Activated CD8-positive, alpha-beta memory T cell treated with anti-CD3 and anti-CD28 coated beads for 48 hours (primary cell): ENCODE measurements at places on chromosomes 7 and 10.

DNA sequence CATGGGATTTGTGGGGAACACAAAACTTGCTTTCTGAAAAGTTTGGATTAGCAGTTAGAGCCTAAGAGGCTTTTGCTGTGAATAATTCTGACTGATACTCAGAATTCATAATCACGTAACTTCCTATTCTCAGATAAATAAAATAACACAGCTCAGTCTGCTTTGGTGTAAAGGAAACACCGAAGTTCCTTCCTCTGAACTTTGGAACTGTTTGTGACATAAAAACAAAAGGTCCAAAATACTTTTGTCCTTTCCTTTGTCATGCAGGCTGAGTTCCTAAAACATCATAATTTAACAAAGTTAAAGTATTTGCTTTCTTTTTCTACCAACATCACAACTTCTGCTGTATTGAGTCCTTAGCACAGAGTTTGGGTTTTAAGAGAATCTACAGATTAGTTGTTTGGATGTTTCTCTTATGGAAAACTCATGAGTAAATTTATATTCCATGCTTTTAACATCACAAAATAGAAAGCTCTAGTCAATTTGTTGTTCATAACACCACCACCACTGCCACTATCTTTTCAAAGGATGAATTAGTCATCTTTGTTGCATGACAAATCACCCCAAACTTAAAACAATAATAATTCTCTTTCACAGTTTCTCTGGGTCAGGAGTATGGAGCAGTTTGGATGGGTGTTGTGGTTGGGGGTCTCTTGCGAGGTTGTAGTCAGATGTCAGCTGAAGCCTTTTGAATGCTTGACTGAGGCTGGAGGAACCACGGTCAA is 123.4 kb downstream of the REEP3 start:
- DNase-seq = no peak

GRCh38 chr7:68971634-68972340 is 626.5 kb upstream of the AUTS2 start:
- DNase-seq = no peak

DNA sequence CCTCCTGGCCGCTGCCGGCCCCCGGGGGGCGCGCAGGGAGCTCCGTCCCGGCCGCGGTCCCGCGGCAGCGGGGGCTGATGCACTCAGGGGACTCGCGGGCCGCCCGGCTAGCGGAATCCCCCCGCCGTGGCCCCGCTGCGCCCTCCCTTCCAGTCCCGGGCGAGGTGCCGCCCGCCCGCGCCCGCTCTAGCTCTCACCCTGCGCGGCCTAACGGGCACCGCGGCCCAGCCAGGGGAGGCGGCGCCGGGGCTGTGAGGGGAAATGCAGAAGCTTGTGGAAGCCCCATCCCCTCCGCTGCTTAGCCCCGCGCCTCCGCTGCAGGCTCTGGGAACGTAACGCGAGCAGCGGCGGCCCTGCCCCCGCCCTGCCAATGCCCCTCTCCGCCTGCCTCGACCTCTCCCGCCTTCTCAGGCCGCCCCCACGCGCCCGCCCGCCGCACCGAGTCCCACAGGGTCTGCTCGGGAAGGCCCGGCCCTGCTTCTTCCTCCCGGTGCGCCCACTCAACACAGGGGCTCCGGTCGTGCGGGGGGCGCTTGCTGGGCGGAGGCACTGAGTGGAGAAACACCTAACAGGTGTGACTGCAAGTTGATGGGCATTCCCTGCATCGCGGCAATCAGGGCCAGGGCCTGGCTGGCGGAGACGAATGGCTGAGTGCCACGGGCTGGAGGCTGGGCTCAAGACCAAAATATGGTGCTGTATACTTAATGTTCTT is 384 bp upstream of the TMEM229A start:
- no peak for DNase-seq

DNA sequence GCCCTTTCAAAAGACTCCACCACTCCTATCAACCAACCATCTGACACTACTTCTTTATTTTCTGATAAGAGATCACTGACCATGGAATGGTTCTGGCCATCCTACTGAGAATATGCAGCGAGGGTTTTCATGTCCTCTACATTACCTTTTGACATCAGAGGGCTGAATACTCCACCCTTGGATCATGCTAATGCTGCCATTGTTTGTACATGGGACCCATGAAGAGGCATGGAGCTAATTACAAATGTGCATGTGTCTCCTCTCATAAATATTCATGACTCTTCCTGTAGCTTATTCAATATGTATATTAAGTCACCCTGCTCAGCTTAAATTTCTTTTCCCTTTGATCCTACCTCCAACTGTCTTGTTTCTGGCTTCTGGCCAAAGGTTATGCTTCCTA is 1065.8 kb upstream of the GHITM start:
- no peak for DNase-seq

GRCh38 chr10:73205890-73206289 is 38.0 kb downstream of the FAM149B1 start:
- DNase-seq = no peak

GRCh38 chr7:105487579-105488571 is 34.2 kb downstream of the PUS7 start:
- no peak for DNase-seq

- DNase-seq = no peak
Measured at GRCh38 chr7:134255814-134256213, 60.9 kb downstream of the SLC35B4 start.

DNA sequence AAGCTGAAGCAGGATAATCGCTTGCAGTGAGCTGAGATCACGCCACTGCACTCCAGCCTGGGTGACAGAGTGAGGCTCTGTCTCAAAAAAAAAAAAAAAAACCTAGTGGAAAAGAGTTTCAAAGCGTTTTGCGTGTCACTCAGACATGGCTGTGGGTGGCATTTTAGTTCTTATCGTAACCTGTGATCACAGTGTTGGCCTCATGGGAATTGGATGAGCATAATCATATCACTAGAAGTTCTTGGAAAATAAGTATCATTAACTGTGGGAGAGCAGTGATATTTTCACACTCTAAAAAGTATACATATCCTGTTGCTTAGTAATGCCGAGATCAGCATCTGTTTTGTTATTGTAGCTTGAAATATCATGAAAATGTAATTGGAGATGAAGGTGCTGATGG is 92.6 kb downstream of the CREM start:
- DNase-seq = no peak

GRCh38 chr7:107219563-107220244 is 50.9 kb downstream of the HBP1 start:
- no peak for DNase-seq

DNA sequence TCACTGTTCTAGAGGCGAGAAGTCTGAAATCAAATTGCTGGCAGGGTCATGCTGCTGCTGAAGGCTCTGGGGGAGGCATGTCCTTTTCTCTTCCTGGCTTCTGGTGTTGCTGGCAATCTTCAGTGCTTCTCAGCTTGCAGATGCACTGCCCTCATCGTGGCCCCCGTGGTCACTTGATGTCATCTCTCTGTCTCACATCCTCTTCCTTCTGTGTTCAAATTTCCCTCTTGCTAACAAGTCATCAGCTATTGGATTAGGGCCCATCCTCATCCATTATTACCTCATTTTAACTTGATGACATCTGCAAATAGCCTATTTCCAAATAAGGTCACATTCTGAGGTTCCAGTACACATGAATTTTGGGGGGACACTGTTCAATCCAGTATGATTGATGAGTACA is 36.6 kb upstream of the SRGN start:
- DNase-seq = no peak

DNA sequence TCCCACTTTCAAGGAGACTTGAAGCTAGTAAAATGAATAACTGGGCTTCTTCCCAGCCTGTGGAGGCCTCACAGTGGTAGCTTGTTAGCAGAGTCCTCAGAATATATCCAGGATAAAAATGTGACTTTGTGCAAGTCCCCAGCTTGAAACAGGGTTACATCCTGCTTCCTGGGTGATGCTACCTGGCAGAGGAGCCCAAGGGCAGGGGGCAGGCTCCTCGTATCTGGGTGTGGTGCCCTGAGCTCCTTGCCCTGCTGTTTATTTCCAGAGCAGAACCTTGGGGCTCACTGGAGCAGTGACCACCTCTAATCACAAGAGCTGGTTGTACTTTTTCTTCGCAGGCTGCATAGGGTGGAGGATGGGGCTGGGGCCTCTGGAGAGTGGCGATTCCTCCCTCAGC is 94.8 kb downstream of the GRK5 start:
- no peak for DNase-seq

GRCh38 chr10:61047081-61047480 is 103.1 kb upstream of the RHOBTB1 start:
- no peak for DNase-seq

- no peak for DNase-seq
Measured at GRCh38 chr7:90824386-90825307, 228.5 kb downstream of the CDK14 start.

DNA sequence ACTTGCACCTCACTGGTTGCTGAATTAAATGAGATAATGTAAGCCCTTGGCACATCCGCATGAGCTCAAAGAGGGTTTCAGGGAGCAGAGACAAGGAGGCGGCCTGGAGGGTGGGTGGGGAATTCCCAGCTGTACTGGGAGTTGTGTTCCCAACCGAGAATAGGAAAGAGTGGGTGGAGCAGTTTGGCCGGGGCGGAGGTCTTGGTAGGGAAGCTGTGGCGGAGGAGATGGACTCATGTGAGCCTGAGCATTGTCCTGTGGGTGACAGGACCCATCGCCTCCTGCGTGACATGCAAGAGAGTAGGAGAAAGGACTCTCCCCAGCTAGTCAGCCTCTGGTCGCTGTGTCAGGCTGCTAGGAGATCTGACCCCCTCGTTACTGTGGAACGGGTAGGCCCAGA is 41.0 kb upstream of the SAMD8 start:
- no peak for DNase-seq

- DNase-seq = no peak
Measured at GRCh38 chr10:2978111-2978510, 89.2 kb upstream of the PFKP start.

- no peak for DNase-seq
Measured at GRCh38 chr10:124467165-124467564, 5.5 kb downstream of the LHPP start.

DNA sequence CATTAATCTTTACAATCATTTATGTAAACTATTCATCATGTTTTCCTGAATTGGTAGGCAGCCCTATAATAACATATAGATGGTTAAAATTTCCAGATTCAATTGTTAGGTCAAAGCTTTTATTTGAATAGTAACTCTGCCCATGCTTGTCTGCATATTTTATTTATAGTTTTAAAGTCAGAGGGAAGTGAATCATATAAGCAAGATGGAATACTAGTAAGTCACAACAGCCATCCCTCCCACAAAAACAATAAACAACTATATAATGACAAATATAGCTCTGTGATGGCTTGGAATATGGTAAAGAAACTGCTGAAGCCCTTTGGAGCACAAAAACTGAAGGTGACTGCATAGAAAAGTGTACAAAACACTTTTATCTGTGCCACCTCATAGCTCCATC is 156.3 kb upstream of the TMEM106B start:
- no peak for DNase-seq

DNA sequence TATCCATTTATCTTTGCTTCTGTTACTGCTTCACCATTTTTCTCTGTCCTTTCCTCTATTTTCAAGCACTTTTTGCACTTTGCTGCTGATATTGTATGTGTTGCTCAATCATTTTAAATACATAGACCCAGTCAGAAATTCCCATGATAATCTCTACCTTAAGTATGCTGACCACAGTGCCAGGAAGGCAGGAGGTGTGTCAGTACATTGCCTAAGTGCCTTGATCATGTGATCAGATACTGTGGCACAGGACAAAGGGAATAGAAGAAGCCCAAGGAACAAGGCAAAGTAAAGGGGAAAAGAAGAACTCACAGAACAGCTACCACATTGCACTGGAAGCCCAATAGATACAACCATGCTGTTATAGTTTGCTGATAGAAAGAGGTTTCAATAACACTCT is 53.7 kb upstream of the CD36 start:
- no peak for DNase-seq

- DNase-seq = no peak
Measured at GRCh38 chr10:71927159-71927558, 37.0 kb upstream of the CHST3 start.

DNA sequence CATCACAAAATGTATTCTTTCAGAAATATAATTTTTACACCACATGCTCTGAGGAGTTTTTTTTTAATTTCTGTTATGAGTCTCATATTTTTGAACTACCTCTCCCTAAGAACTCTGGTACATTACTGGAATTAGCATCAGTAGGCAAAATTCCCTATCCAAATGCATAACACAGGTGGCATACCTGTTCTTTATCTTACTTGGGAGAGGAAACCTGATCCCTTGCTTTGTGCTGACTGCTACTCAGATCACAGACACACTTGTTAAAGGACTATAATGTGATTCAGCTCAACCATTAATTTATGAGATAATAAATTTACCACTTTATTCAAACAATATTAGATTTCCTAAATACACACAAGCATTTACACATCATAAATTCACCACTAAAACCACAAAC is 617.2 kb downstream of the GRM8 start:
- DNase-seq = no peak

DNA sequence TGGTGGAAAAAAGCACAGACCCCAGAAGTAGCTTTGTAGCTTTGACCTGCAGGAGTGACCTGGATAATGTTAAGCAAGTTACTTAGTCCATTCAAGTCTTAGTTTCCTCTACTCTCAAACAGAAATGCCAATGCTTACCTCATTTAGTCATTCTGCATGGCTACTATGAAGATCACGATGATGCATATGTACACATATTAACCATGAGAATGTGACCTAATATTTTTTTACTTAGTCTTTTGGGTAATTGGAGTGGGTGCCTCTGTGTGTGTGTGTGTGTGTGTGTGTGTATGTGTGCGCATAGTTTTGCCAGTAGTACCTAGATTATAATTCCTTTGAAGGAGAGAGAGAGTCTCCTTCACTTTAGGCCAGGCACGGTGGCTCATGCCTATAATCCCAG is 95.8 kb downstream of the NRP1 start:
- DNase-seq = no peak

DNA sequence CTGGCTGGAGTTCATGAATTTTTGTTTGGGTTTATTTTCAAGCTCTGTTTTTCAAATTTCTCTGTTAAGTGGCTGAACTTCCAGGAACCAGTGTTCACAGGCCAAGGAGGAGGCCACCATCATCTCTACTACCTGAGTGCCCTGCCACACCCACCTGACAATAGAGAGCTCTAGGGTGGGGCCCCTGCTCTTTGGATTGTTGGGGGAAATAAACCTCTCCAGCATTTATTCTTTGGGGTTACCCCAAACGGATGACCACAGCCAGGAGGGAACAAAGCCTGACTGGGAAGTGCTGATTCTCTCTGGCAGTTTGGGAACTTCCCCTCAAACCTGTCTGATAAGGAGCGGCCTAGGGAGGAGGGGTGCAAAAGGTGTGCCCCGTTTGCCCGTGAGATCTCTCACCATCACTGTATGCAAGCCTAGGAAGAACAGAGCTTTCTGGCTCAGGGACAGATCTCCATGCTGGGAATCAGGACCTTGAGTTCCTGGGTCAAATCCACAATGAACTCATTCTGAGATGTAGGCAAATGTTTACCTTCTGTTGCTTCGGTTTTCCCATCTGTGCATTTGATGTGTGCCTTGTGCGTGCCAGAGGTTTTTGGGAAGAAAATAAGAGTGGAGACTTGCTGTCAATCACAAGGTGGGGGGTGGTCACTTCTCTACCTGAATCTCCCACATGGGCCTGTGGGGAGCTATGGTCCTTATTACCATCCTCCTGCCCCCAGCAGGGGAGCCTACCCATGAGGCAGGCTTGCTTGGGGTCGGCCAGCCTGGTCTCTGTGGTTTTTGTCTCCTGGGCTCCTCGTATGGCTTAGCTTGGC is 27.7 kb upstream of the PDCD4 start:
- no peak for DNase-seq
